ENCODE measurements at places on chromosomes 16 and 17.

GRCh38 chr17:58537266-58537665 is 22.8 kb upstream of the MTMR4 start:
- no peak for DNase-seq

DNA sequence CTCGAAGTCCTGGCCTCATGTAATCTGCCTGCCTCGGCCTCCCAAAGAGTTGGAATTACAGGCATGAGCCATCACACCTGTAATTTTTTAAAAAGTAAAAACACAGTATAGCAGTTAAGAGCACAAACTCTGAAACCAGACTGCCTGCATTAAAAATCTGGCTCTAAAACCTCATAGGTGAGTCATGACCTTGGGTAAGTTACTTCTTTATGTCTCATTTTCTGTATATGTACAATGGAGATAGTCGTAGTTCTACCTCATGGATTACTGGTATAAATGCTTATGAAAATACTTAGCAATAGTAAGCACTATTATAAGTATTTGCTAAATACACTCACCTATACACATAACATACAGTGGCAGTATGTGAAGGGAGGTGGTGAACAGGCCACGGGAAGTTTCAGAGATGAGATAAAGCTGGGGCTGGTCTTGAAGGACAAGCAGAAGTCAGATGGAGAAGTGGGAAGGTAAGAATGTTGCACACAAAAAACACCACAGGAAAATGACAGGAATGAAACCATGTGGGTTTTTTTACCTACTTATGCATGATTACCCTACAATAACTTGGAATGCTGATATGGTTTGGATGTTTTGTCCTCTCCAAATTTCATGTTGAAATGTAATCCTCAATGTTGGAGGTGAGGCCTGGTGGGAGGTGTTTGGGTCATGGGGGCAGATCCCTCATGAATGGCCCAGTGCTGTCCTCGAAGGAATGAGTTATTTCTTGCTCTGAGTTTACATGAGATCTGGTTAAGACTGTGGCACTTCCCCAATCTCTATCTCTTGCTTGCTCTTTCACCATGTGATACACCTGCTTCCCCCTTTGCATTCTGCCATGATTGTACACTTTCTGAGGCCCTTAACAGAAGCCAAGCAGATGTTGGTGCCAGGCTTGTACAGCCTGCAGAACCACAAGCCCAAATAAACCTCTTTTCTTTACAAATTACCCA is 33.9 kb downstream of the ZNF652 start:
- DNase-seq: no peak

- DNase-seq: no peak
Measured at GRCh38 chr16:57999366-57999970, 1.0 kb downstream of the ZNF319 start.

- DNase-seq: no peak
Measured at GRCh38 chr17:75335315-75335714, 46.1 kb upstream of the SLC25A19 start.

DNA sequence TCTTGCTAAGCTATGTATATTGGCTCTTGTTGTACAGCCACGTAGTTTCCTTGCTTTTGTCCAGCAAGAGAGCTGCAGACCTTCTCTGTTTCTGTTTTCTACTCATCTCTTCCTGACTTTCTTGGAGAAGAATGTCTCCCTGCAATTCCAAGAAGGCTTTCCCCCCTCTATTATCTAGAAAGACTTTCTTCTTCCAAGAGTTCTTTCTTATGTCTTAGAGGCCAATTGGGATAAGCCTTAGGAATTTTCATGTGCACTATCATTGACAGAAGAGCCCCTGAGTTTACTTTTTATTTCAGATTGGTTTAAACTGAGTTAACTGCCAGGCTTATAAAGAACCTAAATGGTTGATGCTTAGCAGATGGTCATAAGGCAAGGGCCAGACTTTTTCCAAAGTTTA is 9.0 kb downstream of the CAPNS2 start:
- DNase-seq: no peak

DNA sequence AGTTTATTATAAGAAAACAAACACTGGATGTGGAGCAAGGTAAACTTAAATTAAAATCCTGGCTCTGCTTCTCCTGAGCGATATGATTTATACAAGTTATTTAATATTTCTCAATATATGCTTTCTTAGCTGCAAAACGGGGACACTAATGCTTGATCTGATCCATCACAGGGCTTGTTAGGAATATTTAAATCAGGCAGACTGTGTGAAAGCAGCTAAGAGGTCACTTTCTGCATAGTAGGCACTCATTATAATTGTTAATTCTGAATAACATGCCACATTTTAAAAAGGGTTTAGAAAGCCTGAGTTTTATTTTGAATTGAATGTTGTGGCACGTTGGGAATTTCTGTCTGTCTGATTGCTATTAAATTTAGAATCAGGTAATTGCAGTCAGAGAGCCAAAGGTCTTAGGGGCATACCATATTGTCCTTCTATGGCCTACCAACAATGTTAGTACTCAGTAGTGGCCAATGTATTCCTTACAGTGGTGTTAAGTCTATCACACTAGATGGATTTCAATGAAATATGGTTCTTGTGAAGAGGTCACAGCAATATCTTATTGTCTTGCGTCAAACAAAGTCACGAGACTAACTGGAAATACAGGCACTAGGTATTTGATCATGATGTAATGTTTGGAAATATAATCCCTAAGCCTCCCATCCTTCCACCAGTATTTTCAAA is 890.0 kb upstream of the CDH8 start:
- no peak for DNase-seq

GRCh38 chr17:44496815-44497214 is 6.4 kb downstream of the GPATCH8 start:
- no peak for DNase-seq

DNA sequence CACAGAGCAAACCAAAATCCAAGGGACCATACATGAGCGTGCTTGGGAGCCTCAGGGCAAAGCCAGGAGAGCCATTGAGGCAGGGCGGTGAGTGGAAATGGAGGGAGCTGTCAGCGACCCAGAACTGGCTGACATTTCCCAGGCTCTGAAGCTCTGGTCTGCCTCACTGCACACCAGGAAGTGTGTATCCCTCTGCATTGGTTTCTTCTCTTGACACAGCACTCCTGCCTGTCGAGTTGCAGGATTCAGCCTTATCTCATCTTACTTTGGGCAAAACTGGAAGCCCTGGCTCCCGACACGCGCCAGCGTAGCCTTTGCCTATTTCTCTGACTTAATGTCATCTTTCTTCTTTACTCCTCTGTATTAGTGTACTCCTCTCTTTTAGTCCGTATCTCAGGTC is 144.7 kb upstream of the HS3ST3A1 start:
- no peak for DNase-seq

- no peak for DNase-seq
Measured at GRCh38 chr16:54447576-54448440, 161.2 kb upstream of the IRX3 start.

Data from stimulated activated CD8-positive, alpha-beta memory T cell treated with anti-CD3 and anti-CD28 coated beads, Interleukin-15, amount 100 ng/mL, for 4 hours (primary cell).